Midbrain (tissue), 1 donor: ENCODE measurements at places on chromosomes 2 and 18.

DNA sequence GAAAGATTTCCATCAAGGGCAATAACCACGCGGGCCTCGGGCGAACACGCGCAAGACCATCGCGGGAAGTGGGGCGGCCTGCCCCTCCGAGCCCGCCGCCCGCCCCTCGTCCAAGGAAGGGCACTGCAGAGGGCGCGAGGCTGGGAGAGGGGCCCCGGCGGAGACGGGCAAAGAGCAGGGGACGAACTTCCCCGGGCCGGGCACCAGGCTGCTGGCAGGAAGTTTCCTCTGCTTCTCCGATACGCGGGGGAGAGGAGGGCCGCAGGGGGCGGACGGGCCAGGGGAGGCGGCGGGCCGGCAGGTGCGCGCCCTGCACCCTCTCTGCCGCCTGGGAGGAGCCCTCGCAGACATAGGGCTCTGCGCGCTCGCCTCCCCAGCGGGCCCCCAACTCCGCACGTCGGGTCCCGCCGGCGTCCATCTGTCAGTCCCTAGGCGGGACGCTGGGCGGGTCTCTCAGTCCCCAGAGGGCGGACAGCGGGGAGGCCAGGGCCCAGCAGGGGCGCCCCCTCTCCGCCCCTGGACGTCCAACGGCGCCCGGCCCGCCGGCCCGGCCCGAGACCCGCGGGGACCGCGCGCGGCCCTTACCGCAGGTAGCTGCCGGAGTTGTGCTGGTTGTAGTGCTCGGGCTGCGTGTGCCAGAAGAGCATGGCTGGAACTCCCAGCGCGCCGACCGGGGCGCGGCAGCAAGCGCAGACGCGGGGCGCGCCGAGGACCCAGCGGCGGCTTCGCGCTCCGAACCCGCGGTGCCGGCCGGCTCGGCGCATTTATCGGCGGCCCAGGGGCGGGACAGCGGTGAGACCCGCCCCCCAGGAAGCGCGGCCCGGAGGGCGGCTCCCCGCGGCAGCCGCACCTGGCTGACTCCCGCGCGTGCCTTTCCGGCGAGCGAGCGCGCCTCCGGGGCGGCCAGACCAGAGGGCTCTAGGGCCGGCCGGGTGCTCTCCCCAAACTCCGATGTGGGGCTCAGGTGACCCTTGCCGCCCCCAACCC lies at the start of gene TFCP2L1:
TFCP2L1 (minus strand) TSS at position 740 of the 987 bp plus-strand sequence; CDS start at position 647, 93 bp downstream.
- no peak for DNase-seq

- no peak for DNase-seq
These were observed 271.7 kb downstream of the NDUFA10 start for GRCh38 chr2:239753401-239753837.

DNA sequence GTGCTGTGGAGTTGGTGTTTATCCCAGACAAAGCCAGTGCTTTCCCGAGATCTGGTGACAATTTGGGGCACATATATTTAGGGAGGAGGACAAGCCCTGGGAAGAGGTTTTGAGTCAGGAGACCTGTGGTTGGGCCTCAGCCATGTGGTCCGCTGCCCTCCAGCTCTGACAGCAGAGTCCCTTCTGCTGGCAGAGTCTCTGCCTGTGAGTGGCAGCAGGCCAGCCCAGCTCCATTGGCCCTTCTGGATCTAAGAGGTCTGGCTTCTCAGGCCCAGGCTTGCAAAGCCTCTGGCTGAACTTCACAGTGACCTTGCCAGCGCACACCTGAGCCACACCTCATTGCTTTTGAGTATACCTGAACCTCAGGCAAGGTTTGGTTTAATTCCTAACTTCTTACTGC lies 115.3 kb downstream of the BCL2L11 start:
- no peak for DNase-seq

GRCh38 chr18:33755931-33756560 lies 178.0 kb downstream of the ASXL3 start:
- no peak for DNase-seq

- no peak for DNase-seq
These were observed 30.2 kb upstream of the RIOK3 start for GRCh38 chr18:23422751-23423418.

DNA sequence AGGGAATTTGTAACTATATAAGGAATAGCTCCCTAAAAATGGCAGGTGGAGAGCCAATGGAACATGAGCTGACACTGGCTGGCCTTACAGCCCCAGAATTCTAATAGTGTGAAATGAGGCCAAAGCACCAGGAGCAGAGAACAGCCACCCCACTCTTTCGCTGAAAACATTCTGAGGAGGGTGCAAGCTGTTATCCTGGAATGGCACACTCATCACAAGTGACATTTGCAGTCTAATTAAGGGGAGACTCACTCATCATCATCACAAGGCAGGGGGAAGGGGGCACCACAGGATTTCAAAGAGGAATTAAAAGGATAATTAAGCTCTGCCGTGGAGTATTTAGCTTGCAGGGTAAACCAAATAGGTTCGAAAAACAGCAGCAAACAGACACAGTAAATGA lies 94.3 kb downstream of the EDAR start:
- DNase-seq = no peak

DNA sequence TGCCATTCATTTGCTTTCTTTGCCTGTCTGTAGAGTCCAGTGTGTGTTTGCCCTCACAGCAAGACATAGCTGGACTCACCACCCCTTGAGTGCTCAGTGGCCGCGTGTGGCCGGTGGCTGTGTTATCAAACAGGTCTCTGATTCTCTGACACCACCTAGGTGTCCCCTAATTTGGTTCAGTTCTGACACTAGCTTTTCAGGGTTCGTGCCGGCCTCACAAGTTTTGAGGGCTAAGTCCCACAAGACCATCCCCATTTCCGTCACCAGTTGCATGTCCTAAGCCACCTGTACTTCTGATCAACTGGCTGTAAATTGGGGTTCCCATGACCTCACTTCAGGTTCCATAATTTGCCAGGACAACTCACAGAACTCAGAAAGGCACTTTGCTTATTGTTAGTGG lies 23.5 kb downstream of the NCK2 start:
- no peak for DNase-seq

DNA sequence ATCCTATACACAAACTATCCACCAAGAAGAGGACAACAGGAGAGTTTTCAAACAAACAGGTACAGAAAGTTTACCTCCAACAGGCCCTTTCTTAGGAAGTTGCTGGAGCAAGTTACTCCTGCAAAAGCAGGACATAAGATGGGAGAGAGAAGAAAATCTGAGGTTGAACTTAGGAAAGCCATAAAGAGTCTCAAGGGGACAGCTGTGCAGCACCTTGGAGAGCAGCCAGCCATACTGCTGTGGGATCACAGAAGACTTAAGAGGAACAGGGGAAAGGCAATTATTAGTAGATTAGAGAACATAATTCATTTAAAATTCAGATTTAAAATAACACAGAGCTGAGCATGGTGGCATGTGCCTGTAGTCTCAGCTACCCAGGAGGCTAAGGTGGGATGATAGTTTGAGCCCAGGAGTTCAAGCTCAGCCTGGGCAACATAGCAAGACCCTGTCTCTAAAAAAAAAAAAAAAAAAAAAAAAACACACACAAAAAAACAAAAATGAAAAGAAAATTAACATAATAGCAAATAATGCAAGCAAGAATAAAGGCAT lies 148.1 kb upstream of the SIX3 start:
- no peak for DNase-seq

DNA sequence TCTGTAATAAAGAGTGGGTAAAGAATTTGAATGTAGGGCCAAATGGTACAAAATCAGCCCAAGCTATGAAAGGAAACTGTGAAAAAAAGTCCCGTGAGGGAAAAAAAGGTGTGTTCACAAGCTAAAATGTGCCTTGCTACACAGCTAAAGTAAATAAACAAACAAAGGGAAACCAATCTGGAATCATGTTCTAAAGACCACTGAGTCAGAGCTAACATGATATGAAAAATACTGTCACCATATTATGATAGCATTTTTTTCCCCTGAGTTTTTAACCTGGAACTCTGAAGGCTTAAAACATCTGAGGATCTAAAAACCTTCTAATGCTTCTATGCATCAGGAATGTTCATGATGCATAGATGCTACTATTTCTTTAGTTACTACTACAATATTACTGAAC lies 58.8 kb downstream of the SCN1A start:
- DNase-seq = no peak

DNA sequence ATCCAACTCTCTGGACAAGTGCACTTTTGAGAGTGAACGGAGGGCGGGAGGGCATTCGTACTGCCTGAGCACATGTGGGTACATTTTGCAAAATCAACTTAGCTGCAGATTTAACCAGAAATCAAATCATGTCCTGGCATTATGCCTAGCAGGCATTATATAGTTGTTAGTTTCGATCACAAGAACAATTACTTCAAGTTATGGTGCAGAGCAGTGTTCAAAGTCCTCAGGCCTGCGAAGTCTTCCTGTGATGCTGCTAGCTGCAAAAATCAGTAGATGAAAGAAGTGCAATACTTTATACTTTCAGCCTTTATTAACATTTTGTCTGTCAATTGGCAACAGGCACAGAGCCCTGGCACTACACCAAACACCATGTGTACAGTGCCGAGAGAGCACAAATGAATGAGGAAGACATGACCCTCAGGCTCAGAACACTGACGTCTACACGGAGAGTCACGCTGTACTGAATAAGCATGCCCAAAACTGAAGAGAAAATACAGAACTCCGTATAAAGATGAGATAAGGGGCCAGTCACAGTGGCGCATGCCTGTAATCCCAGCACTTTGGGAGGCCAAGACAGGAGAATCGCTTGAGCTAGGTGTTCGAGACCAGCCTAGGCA lies 92.1 kb upstream of the CREB1 start:
- DNase-seq = no peak

- no peak for DNase-seq
These were observed 27.1 kb upstream of the ELOA2 start for GRCh38 chr18:47062471-47062870.

GRCh38 chr2:953975-954686 lies 3.5 kb downstream of the SNTG2 start:
- DNase-seq = no peak

- no peak for DNase-seq
These were observed 140.7 kb upstream of the THUMPD2 start for GRCh38 chr2:39919511-39920306.

DNA sequence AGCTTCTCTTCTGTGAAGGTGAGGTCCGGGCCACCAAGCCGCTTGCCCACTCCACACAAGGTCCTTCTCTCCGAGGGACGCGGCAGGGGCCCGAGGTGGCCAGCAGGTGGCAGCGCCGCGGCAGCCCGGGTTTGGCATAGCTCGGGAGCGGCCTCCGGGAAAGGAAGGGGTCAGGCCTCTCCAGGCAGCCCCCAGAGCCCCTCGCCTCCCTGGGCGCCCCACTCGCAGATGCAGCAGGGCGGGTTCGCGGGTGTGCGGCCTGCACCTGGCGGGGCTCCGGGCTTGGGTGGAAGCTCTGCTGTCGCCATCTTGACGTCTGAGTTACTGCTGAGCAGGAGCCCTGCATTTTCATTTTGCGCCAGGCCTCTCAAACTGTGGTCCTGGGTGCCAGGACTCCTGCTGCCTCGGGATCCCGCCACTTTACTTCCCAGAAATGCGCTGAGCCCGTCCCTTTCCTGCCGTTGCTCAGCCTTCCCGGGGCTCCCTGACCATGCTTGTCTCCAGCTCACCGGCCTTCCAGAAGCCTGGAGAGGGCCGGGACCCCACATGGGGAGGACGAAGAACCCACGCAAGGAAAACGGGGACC lies 18.6 kb upstream of the NCL start:
- peak; percentile 65 for DNase-seq

DNA sequence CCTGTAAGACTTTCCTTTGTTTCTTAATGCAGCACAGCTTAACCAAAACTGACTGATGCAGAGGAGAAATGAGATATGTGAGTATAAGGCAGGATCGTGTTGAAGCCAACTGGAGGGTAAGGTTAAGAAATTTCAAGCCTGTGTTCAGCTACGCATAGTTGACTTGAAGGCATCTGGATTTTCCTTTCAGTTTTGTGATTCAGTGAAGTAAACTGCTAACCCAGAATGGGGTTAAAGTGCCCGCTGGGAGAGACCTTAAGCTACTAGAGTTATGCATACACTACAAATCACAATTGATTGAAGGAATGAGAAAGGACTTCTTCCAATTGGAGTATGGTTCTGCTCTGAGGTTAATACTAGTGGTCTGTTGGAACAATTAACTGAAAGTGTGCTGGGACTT lies 22.6 kb downstream of the THSD7B start:
- DNase-seq = no peak

GRCh38 chr2:22904126-22904684 lies 480.8 kb upstream of the KLHL29 start:
- DNase-seq = no peak

DNA sequence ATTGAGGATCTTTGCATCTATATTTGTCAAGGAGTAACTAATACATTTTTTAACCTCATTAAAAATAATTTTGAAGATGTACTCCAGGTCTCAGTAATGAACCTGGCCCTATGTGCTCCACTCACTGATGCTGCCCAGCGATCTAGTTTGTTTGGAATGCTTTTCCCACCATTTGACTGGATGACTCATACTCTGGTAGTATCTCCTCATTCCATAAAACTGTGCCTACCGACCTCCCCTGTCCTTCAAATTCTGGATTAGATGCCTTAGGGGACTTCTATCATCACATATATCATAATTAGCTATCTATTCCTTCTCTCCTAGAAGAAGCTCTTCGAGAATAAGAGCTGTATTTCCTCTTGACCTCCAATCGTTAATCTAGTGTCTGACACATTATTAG lies 83.8 kb downstream of the FAM117B start:
- no peak for DNase-seq

DNA sequence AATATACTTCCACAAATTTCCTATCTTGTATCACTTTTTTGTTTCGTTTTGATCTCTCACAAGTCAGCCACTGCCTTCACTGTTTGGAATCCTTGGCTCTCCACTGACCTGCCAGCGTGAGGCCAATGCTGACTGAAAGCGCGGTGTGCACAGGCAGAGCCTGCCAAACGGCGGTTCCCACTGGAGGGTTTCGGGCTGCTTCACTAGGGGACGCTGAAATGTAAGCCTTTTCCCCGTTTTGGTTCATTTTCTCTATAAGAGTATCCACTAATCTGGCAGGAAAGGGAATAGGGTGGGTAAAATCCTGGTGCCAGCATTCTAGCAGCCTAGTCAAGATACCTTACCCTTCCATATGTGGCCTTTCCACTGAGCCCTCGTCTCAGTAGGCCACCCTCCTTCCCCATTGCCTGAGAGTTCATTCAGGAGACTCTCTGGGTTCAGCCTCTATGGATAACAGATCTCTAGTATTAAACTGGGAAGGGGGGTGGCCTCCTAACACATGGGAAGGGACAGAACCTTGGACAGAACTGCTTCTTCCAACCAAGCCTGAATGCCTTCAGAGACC lies 91.5 kb downstream of the DYM start:
- DNase-seq = peak; percentile 32

- DNase-seq = no peak
These were observed 352.9 kb downstream of the TXNL1 start for GRCh38 chr18:56285387-56286065.

DNA sequence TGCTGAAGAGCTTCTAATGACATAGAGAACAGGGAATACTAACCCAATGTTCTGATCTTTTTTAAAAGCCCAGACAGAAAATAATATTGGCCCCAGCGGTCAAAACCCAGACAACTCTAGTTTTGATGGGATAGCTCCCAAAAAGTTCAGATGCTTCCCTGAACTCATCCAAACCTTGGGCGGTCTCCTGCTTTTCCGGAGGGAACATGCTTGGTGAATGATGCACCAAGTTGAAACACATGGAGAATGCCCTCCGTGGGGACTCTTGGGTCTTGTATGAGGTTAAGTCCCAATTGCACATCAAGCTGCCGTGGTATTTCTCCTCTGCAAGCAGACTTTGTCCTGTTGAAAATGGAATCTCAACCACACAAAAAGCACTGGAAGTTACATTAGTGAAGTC lies 120.7 kb upstream of the CTAGE1 start:
- DNase-seq = no peak
